ENCODE measurements at places on chromosomes 12 and 14.

GRCh38 chr12:111635524-111635923 lies 36.4 kb upstream of the ATXN2 start:
- DNase-seq, result peak; percentile 2

GRCh38 chr12:1252758-1253157 lies 261.7 kb downstream of the ERC1 start:
- DNase-seq, result no peak

- DNase-seq, result no peak
These were observed 121.2 kb downstream of the RAD51B start for GRCh38 chr14:67940486-67941455.

GRCh38 chr12:24770334-24770733 lies 178.6 kb downstream of the BCAT1 start:
- no peak for DNase-seq

- DNase-seq, result no peak
These were observed 82.3 kb upstream of the PTGDR start for GRCh38 chr14:52185178-52185577.

- peak; percentile 32 for DNase-seq
These were observed 29.0 kb upstream of the SMUG1 start for GRCh38 chr12:54217774-54218241.

DNA sequence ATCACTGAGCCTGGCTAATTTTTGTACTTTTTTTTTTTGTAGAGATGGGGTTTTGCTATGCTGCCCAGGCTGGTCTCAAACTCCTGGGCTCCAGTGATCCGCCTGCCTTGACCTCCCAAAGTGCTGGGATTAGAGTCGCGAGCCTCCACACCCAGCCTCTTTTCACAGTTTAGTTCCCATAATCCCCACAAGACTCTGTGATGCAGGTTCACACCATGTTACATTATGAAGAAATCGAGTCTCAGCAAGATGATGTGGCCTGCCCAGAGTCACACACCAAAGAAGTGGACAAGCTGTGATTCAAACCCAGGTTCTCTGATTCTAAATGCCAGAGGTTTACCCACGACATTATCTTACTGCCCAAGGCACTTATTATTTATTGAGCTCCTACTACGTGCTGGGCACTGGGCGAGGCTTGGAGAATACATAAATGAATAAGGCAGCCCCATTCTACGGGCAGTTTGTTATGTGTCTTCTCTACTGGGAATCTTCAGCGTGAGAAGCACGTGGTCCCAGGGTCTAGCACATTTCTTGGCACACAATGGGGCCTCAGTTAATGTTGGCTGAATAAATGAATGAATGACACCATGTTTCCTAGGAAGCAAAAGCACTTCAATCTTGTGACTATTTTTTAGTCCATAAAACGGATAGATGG lies 23.5 kb upstream of the OASL start:
- no peak for DNase-seq

DNA sequence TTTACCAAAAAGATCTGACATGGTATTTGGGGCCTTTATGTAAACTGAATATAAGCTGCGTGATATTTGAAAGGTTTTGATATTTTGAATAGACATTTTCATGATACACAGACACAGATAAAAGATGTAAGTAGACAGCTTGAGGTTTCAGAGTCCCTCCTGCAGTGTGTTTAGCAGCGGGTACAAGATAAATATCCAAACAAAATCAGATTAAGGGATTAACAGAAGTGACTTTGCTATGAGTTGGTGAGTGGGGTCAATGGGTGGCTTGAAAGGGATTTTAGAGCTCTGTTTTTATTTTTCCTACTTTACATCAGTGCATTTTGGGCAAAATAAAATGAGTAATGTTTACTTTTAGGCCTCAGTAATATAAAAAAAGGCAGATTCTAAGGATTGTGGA lies 84.1 kb downstream of the IGF1 start:
- no peak for DNase-seq

DNA sequence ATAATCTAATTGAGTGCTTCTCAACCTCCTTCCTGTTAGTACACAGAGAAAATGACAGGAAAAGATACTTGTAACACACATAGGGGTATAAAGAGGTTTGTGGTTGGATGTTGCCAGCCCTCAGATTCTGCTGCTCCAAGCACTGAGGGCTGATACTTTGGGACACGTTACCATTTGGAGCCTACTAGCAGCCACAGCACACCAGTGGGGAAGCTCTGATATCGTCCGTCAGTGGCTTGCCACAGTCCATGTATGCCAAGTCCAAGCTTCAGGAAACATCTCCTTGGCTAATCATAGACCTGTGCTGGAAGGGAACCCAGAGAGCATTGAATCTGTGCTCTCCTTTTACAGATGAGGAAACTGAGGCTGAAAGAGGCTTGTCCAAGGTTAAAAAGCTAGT lies 22.3 kb downstream of the B4GALNT3 start:
- no peak for DNase-seq

- no peak for DNase-seq
These were observed 128.2 kb downstream of the TMEM30B start for GRCh38 chr14:61152851-61153364.
